Spleen (tissue), 13 donors: ENCODE measurements at places on chromosomes 11 and 22. TPM values are rescaled to one million over a fixed set of nuclear protein-coding genes. Genes with fewer than 3 reads are reported as not detected.

DNA sequence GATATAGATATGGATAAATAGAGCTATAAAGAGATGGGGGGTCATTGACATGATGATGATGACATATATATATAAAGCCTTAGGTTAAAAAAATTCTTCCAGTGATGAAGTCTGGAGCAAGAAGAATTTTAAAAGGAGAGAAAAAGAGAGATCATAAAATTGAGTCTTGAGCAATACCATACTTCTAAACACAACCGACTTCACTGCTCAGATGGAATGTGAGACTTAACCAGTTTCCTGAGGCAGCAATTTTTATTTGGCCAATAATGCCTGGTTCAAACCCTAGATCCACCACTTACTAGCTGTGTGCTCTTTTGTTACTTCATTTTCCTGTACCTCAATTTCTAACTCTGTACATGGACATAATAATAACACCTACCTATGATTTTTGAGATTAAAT, 229.5 kb downstream of the TTC28 start:
- no peaks in the 10 kb centered on the region for H3K36me3 ChIP-seq
- no peaks in the 10 kb centered on the region for H3K4me1 ChIP-seq
- no peaks in the 10 kb centered on the region for H3K27me3 ChIP-seq
- no peak overlapping the region for H3K4me3 ChIP-seq
- no peak overlapping the region for H3K27ac ChIP-seq

- no peaks in the 10 kb centered on the region for H3K36me3 ChIP-seq
- no peaks in the 10 kb centered on the region for H3K27me3 ChIP-seq
- H3K27ac ChIP-seq: no peak overlapping the region
- DNase-seq: no peak
Observed at GRCh38 chr11:123257370-123257769, 62.3 kb upstream of the CLMP start.

GRCh38 chr11:63532799-63533475, 3.7 kb upstream of the PLAAT4 start:
- no peak for DNase-seq
- H3K4me1 ChIP-seq: peaks cover 23% of the 10 kb centered on the region
- H3K27ac ChIP-seq: peak overlapping the region; percentile 87

DNA sequence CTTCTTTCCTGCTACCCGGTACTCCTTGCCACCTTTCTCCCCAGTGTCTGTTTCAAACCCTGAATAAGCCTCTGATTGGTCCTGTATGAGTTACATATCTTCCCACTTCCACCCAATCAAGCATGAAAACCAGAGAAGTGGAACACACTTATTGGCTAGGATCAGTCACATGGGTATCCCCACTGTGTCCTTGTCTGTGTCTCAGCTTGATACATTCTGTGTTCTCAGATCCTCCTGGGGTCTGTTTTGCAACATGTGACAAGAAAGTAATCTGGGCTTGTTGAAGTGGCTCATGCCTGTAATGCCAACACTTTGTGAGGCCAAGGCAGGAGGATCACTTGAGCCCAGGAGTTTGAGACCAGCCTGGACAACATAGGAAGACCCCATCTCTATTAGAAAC, 23.9 kb downstream of the MCHR1 start:
- H3K4me3 ChIP-seq: no peak overlapping the region
- H3K27ac ChIP-seq: no peak overlapping the region
- no peak for DNase-seq
- no peaks in the 10 kb centered on the region for H3K36me3 ChIP-seq
- no peaks in the 10 kb centered on the region for H3K27me3 ChIP-seq
- no peaks in the 10 kb centered on the region for H3K4me1 ChIP-seq

DNA sequence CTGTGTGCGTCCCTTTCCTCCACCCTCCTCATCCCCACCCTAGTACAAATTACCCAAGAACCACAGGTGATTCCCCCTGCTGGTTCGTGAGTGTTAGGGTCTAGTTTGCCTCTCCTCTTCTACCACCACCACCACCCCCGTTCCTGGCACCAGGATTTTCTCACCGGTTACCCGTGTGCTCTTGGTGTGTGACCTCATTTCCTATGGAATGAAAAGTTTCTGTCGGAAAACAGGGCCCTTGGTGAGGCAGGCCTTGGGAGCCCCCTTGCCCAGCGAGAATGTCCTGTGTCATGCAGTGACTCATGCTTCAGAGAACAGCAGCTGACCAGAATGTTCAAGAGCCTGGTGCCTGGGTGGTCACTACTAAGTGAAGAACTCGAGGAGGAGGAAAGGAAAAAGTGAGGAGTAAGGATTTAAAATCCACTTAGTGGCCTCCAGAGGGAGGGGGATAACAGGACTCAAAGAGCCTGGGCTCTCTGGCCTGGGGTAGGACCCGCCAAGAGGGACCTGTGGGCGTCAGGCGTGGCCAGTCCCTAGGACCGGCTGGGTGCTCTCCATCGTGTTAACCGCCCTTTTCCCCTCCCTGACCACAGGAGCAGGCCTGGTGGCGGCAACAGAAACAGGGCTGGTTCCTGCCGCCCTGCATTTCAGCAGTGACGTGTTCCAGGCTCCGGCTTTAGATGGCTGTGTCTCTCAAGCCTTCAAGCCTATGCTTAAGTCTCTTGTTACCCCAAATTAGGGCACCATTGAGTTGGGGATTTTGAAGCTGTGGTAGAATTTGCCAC, 30.2 kb downstream of the C22orf31 start:
- no peaks in the 10 kb centered on the region for H3K36me3 ChIP-seq
- no peak for DNase-seq
- peaks cover 16% of the 10 kb centered on the region for H3K4me1 ChIP-seq
- peak overlapping the region; percentile 31 for H3K4me3 ChIP-seq

DNA sequence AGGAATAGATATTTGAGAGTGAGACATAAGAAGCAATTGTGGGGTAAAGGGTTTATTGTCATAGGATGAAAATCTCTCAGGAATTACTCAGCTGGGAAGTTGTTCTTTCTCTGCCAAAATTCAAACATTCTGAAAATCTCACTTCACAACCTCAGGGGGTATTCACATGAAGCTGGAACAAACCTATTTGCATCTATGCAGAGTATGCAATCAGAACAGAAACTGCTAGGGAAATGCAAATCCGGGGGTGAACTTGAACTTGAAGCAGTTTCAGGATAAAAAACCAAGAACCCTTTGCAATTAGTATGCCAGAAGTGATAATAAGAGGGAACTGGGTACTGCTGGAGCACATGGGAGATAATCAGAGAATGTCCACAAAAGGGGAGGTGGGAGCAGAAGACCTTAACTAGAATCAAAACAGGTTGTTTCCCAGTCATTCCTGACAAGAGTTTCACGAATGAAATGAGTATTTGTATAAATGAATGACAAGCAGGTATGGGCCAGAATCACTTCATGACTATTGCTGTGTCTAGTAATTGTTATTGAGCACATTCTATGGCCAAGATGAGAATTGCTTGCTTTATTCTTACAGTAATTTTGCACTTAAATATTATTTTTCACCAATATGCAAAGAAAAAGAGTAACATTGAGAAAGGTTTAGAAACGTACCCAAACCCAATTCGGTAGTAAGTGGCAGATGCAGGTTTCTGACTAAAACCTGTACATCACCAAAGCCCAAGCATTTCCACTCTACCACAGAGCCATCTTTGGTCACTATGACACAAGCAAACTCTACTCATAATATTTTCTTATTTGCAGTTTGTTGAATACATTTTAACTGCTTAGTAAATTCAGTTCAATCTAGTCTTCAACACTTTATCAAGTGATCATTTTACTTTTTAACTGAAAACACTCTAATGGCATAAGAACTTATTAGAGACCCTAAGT, 61.8 kb upstream of the UBASH3B start:
- no peak for DNase-seq
- no peak overlapping the region for H3K27ac ChIP-seq
- no peaks in the 10 kb centered on the region for H3K36me3 ChIP-seq
- no peak overlapping the region for H3K4me3 ChIP-seq
- H3K4me1 ChIP-seq: no peaks in the 10 kb centered on the region
- peaks cover 16% of the 10 kb centered on the region for H3K27me3 ChIP-seq

- H3K4me3 ChIP-seq: no peak overlapping the region
- H3K4me1 ChIP-seq: peaks cover 77% of the 10 kb centered on the region
- peak overlapping the region; percentile 77 for H3K27ac ChIP-seq
- H3K36me3 ChIP-seq: no peaks in the 10 kb centered on the region
- peak; percentile 68 for DNase-seq
- H3K27me3 ChIP-seq: no peaks in the 10 kb centered on the region
Observed at GRCh38 chr11:44614281-44614775, 48.9 kb downstream of the CD82 start.

DNA sequence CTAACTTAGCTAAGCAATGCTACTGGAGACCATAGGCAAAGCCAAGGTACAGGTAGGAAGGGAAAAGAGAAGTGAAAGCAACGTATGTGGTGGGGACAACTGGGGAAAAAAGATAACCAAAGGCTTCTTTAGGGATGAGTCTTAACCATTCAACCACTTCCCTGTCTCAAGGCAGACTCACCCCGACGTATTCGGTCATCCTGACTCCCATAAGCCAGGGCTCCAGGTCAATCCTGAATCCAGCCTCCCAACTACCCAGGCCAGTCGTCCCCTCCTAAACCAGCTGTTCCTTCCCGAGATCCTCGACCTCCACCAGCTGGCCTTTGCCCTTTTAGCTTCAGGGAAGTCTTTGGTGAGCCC, 330 bp downstream of the ACP2 start:
- peak overlapping the region; percentile 77 for H3K4me3 ChIP-seq
- no peaks in the 10 kb centered on the region for H3K36me3 ChIP-seq
- H3K27ac ChIP-seq: peak overlapping the region; percentile 95
- DNase-seq: no peak
- peaks cover 24% of the 10 kb centered on the region for H3K4me1 ChIP-seq

DNA sequence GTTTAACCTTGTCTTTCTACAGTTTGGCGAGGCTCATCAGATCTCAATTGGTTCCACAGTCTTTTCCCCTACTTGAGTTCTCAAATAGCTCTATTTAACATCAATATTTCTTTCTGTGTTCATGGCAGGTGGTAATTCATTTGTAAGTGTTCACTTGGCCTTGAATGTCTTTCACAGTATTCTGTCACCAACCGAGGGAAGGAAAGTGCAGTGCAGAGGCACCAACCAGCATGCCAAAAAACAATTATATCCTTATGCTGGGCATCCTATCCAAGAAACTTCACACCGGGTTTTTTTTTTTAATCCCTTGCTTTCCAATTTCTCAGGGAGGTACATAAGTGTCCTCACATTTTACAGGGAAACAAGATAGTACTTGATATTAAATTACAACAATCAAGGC, 55.0 kb upstream of the ZC3H12C start:
- H3K27ac ChIP-seq: no peak overlapping the region
- no peaks in the 10 kb centered on the region for H3K36me3 ChIP-seq
- no peaks in the 10 kb centered on the region for H3K27me3 ChIP-seq
- DNase-seq: no peak
- no peaks in the 10 kb centered on the region for H3K4me1 ChIP-seq

DNA sequence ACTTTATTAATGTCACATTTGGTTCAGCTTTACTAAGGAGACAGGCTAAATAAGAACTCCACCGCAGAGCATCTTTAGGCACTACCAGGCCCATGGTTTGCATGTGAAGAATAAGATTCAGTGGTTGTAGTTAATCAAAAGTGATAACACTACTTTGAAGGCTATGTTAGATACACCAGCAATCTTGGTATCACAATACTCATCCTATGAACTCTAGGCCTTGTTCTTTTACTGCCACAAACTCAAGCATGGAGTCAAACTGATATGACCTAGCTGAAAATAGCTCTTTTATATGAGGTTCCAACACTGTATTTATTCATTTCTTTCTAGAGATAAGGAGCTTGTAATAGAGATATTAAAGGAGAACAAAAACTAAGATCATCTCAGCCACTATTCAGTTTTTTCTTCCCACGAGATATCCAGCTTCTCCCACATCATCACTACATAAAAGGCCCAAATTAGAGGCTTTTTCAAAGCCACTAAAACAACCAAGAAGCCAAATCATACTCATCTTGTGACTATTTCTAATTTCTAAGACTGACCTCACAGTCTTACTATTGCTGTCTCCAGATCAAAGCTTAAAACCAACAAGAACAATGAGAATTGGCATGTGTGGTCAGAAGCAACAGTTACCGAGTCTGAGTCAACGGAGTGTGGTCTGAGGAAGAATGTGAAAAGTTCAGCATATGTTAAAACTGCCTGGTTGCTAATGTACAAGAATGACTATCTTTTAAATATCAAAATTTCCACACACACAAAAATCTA, 25.1 kb upstream of the GUCY1A2 start:
- H3K27me3 ChIP-seq: no peaks in the 10 kb centered on the region
- no peak overlapping the region for H3K27ac ChIP-seq
- H3K4me1 ChIP-seq: no peaks in the 10 kb centered on the region
- H3K36me3 ChIP-seq: no peaks in the 10 kb centered on the region

DNA sequence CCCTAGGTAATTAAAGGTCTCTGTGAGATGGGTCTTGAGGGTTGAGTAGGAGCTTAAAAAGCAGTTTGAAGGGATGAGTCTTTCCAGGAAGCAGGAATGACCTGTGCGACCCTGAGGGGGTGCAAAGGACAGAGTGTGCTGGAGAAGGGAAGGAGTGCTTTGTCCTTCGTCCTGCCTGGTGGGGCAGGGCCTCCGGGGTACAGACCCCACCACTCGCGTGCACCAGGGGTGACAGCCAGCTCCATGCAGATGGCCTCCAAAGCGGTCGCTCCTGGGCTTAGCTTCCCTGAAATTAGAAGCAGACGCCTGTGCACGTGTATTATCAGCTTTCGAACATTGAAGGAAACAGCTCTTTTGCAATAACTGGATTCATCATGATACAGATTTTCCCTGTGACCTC, 959.8 kb downstream of the BRD1 start:
- peak; percentile 44 for DNase-seq
- no peaks in the 10 kb centered on the region for H3K4me1 ChIP-seq
- H3K27ac ChIP-seq: no peak overlapping the region
- no peak overlapping the region for H3K4me3 ChIP-seq
- H3K27me3 ChIP-seq: peaks cover 61% of the 10 kb centered on the region

GRCh38 chr11:19729141-19729540, 16.5 kb downstream of the NAV2 start:
- no peaks in the 10 kb centered on the region for H3K27me3 ChIP-seq
- H3K36me3 ChIP-seq: no peaks in the 10 kb centered on the region
- H3K4me3 ChIP-seq: no peak overlapping the region
- H3K4me1 ChIP-seq: no peaks in the 10 kb centered on the region

The TRIM51 gene
- total RNA-seq: not detected

The DEUP1 gene
- total RNA-seq: not detected

The OR9I1 gene
- not detected for total RNA-seq

The TXN2 gene
- total RNA-seq: 87.1 TPM

The TLCD5 gene
- total RNA-seq: 6.6 TPM

The MICAL3 gene
- 69.3 TPM for total RNA-seq

The RASSF10 gene
- total RNA-seq: not detected

The TRPT1 gene
- 39.9 TPM for total RNA-seq
